Hematopoietic multipotent progenitor cell treated with erythropoietin and hydrocortisone succinate and interleukin-3 and kit ligand, for 4 days (in vitro differentiated cells): ENCODE measurements at places on chromosomes 3 and 15.

- no peak for DNase-seq
Measured at GRCh38 chr3:56667973-56668579, 15.0 kb downstream of the TASOR start.

DNA sequence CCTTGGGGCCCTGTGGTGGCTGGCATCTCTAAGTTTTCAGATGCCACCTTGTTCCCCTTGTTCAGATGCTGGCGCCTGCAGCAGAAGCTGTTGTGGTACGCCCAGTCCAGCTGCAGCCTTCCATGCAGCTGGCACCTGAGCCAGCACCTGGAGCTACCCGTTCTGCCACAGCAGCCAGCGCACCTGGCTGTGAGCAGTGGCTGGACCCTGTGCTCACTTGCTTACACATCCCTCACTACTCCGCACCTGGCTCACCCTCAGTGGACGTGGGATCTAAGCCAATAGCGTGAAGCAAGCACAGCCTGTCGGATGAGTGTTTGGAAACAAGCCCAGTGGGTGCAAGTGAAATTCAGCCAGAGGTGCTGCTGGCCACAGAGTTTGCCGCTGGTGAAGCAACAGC lies 607.5 kb upstream of the BCHE start:
- no peak for DNase-seq

DNA sequence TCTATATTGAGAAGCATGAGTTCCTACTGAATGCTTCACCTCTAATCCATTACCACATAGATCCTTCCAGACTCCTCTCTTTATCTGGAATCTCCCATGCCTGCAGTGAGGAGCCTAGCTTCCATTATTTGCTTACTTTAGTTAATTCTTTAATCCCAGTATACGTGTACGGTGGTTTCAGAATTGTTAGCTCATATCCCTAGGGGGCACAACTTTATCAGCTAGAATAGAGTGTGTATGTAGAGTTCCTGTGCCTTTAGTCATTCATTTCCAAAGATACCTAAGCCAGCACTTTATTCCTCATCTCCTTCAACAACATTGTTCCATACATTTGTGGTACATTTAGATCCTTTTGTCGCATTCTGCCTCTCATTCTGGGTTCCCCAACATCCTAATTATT lies 226.0 kb downstream of the TJP1 start:
- DNase-seq: peak; percentile 11

DNA sequence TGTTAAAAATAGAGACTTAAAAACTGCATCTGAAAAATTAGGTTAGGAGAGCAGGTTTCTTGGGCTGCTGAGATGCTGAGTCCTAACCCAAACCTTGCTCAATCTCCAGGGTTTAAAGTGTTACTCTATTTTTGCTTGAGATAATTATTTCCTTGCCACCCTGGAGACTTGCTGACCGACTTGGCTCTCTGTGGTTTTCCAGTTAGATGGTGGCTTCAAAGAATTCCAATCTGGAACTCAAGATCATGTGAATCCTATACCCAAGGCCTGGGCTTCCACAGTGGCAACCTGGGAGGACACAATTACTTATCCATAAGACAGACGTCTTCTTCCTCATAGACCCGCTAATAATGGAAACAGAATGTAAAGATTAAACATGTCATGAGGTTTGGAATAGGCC lies 47.7 kb downstream of the SUMF1 start:
- DNase-seq: no peak

GRCh38 chr3:196708467-196708866 lies 3.6 kb downstream of the CEP19 start:
- DNase-seq: no peak

DNA sequence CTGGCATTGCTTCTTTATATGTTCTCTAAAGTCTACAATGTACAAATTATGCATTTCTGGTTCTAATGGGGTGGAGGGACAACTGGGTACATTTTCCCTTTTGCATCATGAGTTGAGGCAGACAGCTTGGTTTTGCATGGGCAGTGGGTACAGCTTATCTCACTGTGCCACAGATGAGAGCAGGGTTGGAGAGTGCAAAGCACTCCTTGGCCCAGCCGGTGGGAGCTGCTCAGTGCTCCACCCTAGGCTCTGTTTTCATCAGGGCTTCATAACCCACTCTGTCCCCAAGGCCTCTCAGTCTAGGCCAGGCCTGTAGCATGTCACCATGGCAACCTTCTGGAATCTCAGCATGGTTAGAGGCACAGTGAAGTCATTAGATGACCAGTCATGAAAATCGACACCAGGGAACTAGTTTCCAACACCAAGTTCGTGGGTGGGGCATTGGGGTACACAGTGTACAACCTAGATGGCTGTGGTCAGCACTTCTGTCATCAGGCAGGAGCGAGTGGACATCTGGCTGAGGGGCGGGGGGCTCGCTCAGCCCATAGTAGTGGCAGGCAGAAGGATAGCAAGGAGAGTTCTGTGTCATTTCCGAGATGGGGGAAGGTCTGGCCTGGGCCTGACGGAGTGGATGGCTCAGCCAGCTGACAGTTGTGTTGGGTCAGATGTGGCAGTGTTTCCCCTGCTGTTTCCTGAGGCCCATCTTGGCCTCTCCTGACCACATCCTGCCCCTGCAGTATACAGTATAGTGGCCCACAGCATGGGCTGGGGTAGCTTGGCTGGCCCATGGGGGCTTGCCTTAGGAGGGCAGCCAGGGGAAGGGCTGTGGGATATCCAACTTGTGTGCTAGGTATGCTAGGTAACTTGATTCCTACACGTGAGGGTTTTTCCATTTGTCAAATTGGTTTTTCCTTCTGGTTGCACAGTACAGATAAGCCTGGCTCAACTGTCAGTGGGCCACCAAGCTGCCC lies 75.7 kb upstream of the PRR23C start:
- DNase-seq: peak; percentile 79

DNA sequence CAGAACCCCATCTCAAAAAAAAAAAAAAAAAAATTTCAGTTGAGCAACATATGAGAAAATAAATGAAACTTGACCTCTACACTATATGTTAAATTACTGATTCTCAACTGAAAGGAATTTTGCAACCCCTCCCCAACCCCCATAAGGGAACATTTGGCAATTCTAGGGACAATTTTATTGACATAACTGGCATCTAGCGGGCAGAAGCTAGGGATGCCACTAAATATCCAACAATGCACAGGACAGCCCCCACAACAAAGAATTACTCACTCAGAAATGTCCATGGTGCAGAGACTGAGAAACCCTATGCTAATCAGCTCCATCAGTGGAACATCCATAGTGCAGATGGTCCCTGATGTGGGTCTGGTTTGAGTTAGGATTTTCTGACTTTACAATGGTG lies 58.2 kb upstream of the OXTR start:
- DNase-seq: no peak

DNA sequence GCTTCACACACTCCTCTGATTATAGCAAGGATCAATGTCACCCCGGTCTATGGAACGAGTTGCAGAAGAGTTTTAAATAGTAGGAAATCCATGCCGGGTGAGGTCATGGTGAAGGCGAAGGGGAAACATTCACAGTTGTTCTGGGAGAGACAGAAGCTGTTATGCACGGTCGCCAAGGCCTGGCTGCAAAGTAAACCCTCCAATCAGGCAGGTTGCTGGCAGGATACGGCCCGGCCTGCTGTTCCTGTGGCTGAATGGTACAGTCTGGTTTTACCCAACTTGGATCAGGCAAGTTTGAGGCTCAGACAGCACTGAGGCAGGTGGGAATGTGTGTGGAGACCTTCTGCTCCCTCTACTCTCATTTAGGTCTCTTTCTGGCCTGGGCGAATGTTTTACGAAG lies 45.3 kb upstream of the ATP2B2 start:
- DNase-seq: peak; percentile 23

- peak; percentile 37 for DNase-seq
Measured at GRCh38 chr3:128970740-128971047, 23.2 kb downstream of the CFAP92 start.

DNA sequence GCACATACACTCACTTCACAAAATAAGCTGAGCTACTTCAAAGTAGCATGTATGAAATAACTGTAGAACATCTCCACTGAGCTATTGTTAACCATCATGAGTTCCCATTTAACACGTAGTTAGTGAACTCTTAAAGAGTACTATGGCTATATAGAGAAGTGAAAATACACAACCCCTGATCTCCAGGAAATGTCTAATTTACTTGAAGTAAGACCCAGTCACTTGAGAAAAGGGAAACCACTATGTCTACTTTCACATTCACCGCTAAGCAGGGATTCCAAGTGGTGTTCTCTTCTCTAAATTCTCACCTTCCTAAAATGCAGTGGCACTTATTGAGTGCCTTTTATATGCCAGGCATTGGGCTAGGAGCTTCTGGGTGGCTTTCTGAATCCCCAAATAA lies 35.0 kb upstream of the COLQ start:
- peak; percentile 41 for DNase-seq

DNA sequence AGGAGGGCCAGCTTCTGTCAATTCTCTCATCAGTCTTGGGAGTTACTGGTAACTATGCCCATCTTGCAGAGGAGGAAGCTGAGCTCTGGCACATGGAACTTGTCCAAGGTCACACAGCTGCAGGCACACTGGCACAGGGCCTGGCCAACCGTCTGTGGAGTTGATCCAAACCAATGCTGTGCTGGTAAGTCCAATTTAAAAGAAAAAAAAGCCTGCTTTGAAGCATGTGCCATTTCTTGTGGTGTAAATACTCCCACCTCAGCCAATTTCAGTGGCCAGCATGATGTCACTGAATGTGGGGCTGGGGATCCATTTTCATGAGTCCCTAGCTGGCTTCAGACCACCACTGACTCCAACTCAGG lies 83.4 kb downstream of the CHSY1 start:
- no peak for DNase-seq

GRCh38 chr3:34155666-34156065 lies 357.2 kb downstream of the PDCD6IP start:
- DNase-seq: no peak

DNA sequence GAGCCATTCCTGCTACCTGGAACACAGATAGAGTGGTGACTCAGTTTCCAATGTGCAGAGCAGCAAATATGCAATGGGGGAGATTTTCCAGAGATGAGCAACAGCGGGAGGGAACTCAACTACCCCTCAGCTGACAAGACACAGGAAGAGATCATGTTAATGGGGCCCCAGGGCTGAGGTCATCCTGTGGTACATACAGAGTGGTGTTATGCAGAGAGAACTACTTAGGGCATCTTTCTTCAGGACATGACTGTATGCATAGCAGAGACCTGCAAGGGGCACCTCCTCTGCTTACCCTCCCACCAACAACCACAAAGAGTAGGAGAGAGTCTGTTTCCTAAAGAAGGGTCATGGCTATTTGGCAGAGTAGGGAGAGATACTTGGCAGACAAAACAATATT lies 6.8 kb upstream of the TBC1D5 start:
- DNase-seq: no peak

DNA sequence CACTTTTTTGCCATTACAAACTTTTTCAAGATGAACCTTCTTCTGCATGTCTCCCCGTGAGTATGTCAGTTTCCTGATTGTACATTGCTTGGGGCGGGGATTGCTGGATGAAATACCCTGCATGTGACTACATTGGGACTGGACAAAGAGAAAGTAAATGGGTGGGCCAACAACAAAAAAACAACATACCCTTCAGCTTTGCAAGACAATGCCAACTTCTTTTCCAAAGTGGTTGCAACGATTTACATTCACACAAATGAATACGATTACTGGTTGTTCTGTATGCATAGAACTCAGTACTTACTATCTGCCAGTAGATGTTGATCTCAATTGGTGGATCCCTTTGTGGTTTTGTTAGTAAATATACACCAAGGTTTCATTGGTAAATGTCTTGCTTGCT lies 908.4 kb downstream of the AGBL1 start:
- no peak for DNase-seq

- DNase-seq: no peak
Measured at GRCh38 chr3:71051893-71052687, 531.4 kb downstream of the FOXP1 start.

DNA sequence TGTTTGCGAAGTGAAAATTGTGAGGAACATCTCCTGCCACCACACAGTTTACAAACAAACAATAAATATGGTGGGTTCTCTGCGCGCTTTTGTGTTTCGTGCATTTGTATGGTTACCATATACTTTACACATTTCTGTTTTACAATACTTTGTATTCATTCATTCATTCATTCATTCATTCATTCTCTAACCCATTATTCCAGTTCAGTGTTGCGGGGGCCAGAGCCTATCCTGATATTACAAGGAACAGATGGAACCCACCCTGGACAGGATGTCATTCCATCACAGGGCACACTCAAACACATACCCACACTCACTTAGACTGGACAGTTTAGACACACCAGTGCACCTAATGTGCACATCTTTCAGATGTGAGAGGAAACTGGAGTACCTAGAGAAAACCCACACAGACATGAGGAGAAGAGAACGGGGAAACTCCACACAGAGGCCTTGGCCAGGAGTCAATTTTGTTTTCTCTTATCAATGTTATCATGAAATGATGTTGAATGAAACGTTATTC lies 160.5 kb downstream of the FNDC3B start:
- DNase-seq: no peak

DNA sequence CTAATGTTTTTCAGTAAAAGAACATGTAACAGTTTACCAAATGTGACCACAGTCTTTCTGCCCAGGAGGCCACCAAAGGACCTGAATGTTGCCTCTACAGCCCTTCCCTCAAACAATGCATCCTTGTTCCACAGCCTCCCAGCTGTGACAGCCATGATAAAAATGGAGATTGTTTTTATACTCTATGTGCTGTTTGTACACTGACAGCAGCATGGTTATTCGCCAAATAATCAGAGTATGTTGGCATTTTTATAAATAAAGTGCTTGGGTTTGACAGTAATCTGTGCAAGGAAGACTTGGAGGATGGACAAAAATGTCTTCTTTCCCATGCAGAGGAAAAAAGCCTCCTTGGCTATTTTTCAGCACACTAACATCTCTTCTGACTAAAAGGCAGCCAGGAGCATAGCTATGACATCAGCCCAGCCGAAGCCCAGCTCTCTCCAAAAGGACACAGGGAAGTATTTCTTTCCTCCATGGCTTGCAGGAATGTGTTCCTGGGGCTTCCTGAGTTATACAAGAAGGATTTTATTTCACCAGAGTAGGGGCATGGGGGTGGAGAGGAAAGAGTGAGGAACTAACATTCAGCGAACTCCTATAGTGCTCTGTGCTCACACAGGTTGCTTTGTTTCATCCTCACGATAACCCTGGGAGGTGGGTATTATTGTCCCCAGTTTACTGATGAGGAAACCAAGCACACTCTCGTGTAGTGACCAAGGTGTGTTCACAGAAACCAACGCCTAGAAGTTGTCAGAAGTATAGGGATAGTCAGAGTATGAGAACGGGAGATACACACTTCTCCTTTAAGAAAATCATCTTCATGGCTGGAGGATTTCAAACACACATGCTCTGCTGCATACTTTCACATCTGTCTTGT lies 339.7 kb downstream of the MECOM start:
- no peak for DNase-seq

DNA sequence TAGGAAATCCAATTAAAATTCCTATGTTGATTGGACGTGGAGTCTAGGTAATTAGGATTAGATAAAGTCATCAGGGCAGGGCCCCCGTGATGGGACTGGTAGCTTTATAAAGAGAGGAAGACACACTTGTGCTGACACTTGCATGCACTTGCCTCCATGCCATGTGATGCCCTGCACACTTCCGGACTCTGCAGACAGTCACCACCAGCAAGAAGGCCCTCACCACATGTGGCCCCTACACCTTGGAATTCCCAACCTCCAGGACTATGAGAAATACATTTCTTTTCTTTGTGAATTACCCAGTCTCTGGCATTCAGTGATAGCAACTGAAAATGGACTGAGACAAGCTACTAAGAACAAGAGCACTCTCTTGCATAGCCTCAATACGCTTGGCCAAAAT lies 90.6 kb downstream of the CRYGS start:
- DNase-seq: no peak
